ENCODE measurements at places on chromosomes 4 and X.

DNA sequence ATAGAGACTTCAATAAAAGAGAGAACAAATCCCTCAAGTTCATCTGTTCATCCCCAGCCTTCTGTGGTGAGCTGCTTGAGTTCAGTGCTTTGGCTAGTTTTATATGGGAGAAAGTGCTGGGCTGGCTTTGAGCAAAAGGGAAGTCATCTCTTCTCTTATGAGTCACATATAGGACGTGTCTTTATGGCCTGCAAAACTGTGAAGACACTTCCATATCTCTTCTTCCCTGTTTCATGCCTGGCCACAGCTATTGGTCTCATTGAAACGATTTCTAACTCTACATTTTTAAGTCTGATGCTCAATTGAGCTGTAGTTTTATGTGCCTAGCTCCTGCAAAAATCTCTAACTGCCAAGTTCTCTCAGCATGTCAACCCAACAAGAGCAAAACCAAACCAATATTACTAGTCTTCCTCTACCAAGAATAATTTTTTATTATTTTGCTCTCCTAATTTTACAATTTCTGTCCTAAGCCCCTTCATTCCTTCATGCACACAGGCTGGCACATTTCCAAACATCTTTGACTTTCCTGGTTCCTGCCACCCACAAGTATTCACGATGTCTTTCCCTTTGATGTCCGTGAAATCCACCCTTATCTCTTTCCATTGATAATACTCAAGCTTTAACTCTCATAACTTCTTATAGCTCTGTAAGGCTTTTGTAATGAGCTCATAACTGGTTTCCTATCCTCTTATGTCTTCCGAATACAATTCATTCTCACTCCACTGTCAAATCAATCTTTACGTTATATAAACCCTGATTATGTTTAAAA lies 165.3 kb downstream of the BTC start:
- DNase-seq: no peak

DNA sequence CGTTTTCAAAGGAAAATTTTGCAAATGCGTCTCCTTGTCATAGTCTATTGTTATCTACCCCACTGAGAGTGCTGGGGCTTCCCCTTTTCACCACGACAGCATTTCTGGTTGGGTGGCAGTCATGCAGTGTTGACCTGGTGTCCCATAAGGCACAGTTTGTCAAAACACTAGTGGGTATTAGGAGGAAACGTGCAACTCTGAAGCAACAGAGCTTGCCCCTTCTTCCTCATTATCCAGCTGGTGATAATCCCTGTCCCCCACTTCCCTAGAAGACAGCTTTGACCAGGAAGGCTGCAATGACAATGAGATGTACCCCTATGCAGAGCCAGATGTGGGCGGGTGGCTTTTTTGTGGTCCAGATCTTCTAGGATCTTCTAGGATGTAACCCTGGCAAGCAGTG lies 1.8 kb downstream of the TBC1D1 start:
- no peak for DNase-seq

- DNase-seq: no peak
Measured at GRCh38 chr4:139761461-139761860, 95.8 kb downstream of the MGST2 start.

DNA sequence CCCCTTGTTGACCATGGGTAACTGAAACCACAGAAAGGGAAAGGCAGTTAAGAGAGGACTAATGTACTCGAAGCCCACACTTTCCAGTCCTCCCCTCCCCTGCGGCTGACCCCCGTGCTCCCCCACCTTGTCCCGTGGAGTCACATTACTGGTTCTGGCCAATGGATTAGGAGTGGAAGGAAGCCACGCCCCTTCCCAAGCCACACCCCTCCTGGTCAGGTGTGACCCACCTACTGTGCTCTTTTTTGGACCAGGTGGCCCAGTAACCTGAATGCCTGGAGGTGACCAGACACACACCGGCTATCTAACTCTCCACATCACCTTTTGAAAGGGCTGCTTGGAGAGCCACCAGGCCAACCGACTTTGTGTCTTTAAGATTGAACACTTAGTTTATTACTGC lies 109.3 kb upstream of the MSX1 start:
- DNase-seq: no peak

GRCh38 chrX:10399043-10399741 lies 221.2 kb downstream of the MID1 start:
- DNase-seq: no peak

GRCh38 chr4:2011583-2011982 lies 2.8 kb upstream of the NELFA start:
- no peak for DNase-seq

GRCh38 chrX:66036231-66036630 lies 3.6 kb downstream of the VSIG4 start:
- no peak for DNase-seq

- DNase-seq: no peak
Measured at GRCh38 chr4:97558204-97558778, 585.0 kb downstream of the STPG2 start.

- no peak for DNase-seq
Measured at GRCh38 chrX:136057567-136057966, 72.3 kb downstream of the SLC9A6 start.

DNA sequence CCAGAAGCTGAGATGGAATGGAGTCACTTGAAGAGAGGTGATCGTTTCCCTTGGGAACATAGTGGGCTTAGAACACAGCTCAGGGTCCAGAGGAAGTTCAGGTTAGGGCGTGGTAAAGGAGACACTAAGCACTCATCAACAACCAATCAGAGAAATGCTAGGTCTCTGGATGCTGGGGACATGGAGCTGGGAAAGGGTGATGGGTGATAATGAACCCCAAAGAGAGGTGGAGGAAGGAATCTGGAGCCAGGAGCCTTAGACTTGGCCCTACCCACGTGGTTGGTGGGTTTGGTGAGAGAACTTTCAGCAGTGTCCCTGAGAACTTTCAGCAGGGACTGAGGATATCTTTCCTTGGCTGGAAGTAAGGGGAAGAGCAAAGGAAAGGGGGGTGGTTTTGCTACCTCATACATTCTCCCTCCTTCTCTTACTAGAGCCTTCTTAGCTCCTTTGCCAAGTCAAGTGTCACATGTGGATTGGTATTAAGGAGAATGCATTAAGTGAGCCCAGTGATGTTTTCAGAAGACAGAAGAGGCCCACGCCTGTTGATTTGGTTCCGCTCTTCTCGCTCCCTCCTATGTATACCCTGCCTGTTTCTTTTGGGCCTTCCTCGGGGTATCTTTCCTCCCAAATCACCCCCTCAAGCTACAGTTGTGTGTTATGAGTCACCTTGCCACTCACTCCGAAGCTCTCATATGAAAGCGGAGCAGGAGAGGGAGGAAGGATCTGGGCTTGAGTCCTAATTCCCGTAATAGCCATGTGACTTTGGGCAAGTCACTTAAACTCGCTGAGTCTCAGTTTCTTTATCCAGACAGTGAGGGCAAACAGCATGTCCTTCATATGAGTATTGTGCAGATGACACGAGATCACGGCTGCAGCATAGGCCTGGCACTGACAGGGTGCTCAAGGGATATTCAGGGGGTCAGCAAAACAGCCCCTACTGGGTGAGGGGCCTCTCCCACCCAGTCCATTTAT lies 63.1 kb downstream of the TSC22D3 start:
- no peak for DNase-seq

DNA sequence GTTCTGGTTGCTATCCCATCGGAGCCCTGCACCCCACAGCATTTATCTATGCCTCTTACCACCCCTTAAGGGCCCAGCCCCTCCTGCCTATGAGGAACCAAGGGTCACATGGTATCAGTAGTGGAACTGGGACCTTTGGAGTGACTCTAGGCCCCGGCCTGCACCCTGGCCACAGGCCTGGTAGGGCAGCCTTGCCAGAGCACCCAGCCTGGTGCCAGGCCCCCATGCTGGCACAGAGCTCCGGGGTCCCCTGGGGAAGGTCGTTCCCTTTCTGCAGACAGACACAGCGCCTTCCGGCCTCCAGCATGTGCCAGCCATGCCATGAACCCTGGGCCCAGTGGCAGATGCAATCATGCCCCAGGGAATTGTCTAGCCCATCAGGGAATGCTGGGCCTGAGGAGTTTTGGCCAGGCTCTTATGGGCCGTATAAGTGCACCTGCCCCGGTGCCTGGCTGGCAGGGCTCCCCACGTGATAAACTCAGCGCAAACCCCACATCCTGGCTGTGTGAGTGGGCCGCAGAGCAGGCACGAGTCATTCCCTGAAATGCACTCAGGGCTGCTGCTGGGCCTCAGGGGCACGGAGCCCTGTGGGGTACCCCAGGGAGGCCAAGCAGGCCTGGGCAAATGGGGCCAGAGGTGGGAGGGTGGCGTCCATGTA lies 19.8 kb upstream of the ADD1 start:
- DNase-seq: no peak

GRCh38 chrX:49250578-49250977 lies 13.9 kb downstream of the FOXP3 start:
- no peak for DNase-seq

GRCh38 chr4:176957353-176958118 lies 164.8 kb upstream of the VEGFC start:
- no peak for DNase-seq

DNA sequence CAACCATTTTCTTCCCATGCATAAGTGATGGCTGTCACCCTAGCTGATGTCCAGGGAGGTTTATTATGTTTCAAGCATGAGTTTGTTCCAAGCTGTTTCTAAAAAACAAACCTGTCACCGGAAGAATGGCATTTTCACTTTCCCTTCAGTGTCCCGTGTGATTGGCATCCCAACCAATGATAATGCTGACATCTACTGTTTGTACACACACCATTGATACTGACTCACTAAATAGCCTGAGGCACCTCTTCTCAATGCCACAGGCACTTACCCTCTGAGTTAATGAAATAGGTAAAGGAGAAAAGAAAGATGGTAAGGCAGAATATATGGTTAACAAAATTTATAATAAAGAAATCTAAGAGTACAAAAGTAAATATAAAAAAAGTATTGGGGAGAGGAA lies 23.1 kb upstream of the VCX2 start:
- DNase-seq: no peak

- no peak for DNase-seq
Measured at GRCh38 chrX:142499992-142500391, 294.9 kb upstream of the MAGEC2 start.

DNA sequence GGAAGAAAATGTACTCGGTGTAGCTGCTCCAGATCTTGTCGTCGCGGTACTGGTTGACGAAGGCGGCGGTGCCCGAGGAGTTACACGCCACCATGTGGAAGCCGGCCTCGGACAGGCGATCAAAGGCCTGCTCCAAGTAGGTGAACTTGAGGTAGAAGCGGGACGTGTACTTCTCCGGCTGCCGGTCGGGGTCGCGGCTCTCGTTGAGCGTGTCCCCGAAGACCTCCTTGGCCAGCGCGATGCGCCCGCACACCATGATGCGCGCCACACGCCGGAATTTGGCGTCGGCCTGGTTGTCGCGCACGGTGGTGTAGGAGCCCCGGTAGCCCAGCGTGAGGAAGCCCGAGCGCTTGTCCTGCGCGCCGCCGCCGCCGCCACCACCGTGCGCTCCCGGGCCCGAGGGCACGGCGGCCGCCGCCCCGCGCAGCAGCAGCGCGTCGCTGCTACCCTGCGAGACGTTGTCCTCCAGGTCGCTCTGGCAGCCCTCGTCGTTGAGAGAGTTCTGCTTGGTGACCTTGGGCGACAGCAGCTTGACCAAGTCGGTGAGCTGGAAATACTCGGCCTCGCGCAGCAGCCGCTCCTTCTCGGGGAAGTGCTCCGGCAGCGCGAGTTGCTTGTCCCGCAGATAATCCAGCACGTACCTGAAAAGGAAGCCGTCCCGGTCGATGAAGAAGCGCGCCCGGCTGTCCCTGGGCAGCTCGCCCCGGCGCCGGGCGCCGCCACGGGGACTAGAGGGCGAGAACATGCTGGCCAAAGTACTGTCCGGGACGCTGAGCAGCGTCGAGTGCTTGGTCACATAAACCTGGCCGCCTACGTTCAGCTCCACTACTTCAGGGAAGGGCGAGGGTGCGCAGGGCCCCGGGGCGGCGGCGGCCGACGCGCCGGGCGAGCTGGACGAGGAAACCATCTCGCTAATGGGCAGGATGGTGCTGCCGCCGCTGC lies 775 bp downstream of the KCTD8 start:
- no peak for DNase-seq

- DNase-seq: no peak
Measured at GRCh38 chr4:101414496-101414895, 67.2 kb upstream of the PPP3CA start.

DNA sequence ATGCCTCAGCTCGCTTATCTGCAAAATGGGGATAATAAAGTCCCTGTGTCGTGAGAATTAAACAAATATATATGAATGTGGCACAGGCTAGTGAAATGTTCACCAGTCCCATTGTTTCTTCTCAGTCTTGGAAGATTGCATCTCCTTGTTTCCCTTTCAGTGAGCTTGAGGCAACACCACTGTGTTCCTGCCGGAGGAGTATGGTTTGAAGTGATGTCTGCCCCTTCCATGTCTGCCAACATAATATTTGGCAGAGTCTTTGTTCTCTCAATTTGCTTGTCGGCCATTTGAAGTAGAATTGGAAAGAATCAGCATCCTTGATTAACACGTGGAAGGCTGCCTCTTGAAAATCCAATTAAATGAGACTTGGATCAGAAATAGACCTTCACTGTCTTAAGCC lies 1088.5 kb upstream of the INTU start:
- no peak for DNase-seq

DNA sequence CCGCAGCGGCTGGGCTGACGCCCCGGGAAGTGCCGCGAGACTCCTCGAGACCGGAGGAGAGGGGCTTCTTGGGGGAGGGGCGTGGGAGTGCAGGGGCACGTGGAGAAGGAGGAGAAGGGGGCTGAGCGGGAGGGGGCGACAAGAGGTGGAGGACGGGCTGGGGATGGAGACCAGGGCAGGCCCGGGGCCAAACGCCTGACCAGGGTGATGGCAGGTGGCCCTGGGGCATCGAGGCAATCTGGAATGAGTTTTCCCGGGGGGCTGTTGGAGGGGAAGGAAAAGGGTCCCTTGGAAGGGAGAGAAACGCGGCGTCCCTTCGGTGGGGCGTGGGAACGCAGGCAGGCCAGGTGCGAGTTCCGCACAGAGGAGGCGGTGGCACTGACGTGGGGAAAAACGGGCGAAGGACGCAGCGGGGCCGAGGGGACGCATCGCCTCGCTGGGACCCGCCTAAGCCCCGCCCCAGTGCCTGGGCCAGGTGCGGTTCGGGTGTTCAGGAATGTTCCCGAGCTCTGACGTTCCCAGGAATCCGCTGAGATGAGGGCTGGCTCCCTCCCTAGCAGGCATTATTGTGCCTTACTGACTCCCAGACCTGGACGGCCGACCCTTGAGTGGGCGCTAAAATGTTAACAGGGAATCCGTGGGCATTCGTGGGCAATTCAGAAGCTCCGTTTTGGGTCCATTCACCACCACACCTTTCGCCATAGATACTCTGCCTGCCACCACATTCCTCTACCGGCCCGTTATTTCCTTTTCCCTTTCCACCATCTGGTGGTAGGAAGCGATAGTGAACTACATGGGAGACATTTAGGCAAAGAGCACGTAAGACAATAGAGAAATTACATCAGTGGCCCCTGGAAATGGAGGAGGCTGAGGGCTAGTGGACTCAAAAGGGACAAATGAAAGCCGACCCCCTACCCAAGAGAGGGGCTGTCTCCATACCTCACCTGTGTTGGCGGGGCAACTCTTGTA lies 795 bp upstream of the SH3KBP1 start:
- no peak for DNase-seq

All from stimulated activated CD4-positive, alpha-beta T cell treated with anti-CD3 and anti-CD28 coated beads, Interleukin-1b, Interleukin-23, amount 100 ng/mL, for 1 hour (primary cell).